ENCODE measurements at places on chromosomes 2 and 18.
A peak's percentile ranks its signal among the peaks of the same experiment; 100 is the strongest.

DNA sequence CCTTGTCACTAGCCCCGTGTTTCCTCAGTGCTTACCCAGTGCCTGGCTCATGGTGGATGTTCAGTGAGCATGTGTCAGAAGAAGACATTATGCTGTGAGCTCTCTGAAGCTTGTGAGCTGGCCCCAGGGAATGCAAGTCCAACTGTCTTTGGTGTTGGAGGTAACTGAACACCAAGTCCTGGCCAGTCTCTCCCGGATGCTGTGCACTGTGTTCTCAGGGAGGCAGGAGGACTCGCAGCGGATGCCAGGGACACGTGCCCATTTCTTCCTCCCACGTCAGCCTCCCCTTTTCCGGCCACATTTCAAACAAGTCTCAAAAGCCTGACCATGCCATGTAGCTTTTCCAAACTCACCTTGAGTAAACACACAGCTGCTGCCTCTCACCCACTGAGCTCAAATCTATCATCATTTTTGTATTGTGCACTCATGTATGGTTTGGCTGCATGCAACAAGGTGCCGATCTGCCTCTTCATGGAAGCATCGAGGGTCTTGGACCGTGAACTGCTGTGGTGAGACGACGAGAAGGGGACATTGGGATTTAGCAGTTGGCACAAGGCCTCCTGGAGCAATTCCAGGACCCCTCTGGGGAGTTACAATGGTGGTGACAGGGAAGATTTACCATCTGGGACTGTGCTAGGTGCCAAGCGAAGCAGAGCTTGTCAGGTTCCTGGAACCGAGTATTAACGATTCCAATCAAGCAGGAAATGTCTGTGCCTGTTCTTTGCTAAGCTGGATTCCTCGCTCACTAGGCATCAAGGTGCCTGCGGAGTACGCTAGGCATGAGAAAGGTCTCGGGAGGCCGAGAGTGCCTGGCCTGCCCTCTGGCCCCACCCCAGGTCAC lies 44.4 kb upstream of the MGAT4A start:
- DNase-seq: no peak

- no peak for DNase-seq
These were observed 81.2 kb downstream of the NEDD4L start for GRCh38 chr18:58125183-58125582.

DNA sequence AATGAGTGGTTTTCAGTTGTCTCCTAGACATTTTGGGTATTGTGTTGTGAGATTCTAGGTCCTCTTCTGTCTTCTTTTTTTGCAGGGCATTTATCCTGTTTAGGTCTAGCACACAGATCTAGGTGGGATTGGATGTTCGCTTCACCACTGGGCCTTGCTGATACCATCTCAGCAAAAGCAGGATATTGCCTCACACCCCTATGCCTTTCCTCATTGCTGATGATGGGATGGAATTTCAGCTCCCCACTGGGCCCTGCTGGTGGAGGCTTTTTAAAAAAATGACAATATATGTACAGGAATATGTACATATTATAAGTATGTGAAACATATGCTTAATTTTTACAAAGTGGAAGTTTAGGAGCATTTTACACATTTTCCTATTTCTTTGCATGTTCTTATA lies 5.4 kb upstream of the TOGARAM2 start:
- no peak for DNase-seq

DNA sequence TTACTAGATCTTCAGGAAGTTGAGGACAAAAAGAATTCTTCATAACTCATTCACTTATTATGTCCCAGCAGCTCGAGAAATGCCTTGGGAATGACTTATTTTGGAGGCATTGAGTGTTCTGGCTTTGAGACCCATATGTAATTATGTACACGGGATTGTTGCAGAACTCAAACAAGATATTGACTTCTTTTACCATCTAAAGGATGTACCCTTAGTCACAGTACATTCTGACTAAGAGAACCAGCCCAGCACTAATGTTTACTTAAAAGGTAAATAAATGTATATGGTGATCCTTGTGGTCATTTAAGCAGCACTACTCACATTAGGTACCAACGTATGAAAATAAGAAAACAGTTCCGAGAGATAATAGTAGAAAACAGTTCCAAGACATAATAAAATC lies 268.9 kb downstream of the ADCYAP1 start:
- DNase-seq: no peak

DNA sequence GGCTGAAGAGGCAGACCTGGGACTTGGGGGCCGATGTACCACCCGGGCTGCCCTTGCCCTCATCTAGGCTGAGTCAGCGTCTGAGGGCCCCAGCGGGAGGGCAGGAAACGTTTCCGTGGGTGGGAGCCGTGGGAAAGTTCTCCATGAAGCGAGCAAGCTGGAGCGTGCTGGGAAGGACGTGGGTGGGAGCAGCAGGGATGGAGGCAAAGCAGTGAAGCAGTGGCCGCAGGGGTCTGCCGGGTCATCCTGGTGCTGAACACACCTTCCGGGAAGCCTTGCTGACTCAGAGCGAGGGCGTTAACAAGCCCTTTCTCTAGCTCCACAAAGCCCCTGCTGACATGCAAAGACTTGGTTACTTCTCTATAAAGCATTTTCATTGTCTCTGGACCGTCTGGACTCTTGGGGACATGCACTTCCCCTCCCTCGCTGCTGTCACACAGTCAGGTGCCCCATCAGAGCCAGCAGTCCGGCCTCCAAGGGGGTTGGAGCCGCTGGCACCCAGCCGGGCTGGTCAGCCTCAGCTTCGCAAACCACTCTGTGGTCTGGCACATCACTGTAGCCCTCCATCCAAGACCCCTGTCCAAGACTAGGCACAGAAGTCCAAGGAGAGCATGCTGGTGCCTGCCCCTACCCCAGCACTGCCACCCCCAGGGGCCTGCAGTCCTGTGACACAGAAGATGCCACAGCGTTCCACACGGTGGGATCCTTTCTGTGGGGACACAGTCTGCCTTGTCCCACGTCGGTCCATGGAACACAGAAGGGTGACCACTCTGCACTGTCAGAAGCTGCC lies 115.1 kb upstream of the GPC1 start:
- DNase-seq: no peak

DNA sequence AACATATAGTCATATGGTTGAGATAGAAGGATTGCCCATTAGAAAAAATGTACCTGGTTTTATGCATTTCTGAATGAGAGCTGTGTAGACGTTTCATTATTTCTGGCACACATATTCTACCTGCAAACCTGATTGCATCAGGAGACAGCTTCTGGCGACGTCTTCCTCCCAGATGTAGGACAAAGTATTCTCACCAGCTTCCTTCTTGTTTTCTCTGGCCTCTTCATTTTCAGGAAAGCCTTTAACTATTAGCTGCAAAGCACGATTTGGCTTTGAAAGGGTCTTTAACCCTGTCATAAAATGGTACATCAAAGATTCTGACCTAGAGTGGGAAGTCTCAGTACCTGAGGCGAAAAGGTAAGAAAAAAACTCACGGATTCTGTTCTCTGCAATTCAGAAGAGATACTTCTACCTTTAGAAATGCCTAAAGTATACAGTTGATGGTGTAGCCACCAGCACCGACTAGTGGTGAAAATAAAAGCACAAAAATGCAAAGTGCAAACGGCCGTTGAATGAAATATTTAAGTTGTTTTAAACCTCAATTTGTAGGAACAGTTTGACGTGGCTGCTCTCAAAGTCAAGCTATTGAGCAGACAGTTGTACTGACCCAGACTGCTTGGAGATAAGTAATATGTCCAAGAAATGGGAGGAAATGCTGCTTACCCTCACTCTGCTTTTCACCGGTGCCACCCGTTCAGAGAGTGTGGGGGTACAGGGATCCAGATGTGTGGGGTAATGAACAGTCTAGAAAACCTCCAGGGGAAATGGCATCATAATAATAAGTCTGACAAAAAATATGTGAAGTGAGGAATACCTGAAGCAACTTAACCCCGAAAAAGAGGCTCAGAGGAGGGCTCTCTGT lies 20.2 kb downstream of the IL18RAP start:
- peak; percentile 11 for DNase-seq

- no peak for DNase-seq
These were observed 558.6 kb upstream of the HS6ST1 start for GRCh38 chr2:128876986-128877983.

DNA sequence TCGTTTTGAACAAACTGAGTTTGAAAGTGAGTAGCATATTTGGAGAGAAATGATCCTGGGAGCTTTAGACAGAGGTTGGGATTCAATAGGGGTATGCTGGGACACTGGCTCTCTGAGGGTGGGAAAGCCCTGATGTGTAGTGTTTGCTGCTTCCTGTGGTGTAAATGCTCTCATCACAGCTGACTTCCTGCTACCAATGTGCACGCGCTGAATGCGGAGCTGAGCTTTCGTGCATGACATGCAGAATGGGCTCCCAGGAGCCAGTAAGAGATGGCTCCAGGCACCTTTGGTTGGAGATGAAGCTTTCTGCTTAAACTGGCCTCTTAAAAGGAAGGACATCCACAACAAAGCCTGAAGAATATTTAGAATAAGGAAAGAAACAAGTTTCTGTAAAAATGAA lies 224.1 kb upstream of the CCDC150 start:
- no peak for DNase-seq

DNA sequence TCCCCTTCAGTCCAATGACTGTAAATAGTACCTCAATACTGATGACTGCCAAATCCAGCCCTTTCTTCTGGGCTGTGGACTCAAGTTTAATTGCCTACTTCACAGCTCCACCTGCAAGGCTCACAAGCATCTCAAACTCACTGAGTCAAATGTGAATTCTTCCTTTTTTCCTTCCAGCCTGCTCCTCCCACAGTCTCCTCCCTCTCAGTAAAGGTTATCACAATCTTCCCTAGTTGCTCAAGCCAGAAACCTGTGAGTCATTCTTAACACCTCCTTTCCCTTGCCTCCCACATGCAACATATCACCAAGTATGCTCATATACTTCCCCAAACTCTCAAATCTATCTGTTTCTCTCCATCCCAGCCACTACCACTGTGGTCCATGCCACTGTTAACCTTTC lies 3.7 kb upstream of the MFSD6 start:
- DNase-seq: no peak

Measured in NCI-H1930 (cell line).